ENCODE measurements at places on chromosomes 5 and 9.

GRCh38 chr9:129930743-129931142 lies 95.5 kb downstream of the USP20 start:
- DNase-seq, result no peak

DNA sequence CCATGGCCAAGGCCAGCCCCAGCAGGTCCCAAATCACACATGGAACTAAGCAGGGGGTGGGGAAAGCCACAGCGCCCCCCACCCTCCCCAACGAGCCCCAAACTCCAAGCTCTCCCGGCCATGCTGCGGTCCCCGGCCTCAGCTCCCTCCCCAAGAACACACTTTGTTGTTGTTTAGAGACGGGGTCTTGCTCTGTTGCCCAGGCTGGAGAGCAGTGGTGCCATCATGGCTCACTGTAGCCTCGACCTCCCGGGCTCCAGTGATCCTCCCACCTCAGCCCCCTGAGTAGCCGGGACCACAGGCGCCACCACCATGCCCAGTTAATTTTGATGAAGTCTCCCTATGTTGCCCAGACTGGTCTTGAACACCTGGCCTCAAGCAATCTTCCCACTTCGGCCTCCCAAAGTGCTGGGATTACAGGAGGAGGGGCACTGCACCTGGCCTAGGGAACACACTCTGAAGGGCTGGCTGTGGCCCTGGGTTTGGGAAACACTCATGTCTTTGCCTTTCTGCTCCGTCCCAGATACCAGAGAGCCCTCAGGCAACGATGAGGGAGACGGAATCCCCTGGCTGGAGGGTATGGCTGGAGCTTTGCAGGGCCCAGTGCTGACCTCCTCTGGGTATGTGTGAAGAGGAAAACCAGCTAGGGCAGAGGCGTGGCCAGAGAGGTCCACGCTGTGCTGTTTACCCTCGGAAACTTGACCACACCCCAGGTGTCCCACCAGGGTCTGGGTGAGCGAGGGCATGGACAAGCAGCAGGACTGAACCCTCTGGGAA lies 53.2 kb upstream of the UBAC1 start:
- no peak for DNase-seq

DNA sequence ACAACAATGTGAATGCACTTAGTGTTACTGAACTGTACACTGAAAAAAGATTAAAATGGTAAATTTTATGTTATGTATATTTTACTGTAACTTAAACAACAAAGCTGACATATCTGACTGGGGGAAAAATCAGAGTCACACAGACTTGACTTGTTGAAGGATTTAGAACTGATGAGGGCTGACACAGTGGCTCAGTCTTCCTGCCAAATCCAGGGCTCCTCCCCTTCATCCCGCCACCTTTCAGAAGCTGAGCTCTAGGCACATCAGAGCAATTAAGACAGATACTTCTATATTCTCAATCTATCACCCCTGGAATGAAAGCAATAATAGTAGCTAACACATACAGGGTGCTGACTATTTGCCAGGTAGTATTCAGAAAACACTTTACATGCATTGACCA lies 27.7 kb upstream of the TAS2R1 start:
- DNase-seq, result no peak

DNA sequence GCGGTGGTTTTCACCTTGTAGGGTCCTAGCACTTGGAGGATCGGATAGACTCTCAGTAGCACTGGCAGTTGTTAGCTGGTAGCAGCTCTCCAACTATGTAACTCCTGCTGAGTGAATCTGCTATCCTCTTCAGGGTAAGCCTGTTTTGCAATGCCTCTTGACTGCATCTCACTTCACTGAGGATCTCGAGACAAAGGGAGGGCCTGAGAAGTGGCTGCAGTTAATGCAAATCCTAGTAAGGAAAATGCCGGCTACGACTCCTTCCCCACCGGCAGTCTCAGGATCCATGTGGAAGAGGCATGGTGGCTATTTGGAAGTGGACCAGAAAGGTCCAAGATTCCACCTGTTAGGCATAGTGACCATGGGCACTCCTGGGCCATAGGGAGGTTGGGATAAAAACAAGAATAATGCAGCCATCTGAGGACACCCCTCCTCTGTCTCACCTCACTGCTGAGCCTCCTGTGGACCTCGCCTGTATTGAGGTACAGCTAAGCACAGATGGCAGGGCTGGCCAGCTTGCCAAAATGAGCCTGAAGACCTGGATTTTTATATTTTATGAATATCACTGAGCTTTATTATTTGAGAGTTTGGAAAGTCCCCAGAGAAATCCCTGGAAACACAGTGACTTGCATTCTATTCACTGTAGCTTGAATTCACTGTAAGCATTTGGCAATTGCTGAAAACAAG lies 146.0 kb downstream of the LIFR start:
- no peak for DNase-seq

GRCh38 chr5:3220201-3220600 lies 375.4 kb upstream of the IRX1 start:
- DNase-seq, result no peak

GRCh38 chr9:135805422-135806022 lies 101.8 kb downstream of the CAMSAP1 start:
- no peak for DNase-seq

DNA sequence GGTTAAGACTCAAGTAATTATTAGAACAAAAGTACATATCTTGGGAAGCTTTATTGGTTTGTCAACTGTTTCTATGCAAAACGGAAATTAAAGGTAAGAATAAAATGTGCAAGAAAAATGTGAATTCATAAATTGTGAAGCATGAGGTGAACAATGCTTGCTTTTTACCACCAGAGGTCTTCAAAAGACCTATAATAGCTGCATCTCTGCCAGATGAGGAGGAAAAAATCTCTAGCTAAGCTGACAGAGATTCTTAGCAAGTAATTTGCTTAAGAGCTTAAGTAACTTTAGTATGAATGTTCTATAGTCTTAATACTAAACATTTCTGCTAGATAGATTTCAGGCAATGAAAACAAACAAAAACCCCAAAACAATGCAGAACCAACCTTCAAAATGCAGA lies 54.1 kb downstream of the MRPS30 start:
- no peak for DNase-seq

- no peak for DNase-seq
These were observed 70.4 kb downstream of the ARHGEF37 start for GRCh38 chr5:149651686-149652085.

DNA sequence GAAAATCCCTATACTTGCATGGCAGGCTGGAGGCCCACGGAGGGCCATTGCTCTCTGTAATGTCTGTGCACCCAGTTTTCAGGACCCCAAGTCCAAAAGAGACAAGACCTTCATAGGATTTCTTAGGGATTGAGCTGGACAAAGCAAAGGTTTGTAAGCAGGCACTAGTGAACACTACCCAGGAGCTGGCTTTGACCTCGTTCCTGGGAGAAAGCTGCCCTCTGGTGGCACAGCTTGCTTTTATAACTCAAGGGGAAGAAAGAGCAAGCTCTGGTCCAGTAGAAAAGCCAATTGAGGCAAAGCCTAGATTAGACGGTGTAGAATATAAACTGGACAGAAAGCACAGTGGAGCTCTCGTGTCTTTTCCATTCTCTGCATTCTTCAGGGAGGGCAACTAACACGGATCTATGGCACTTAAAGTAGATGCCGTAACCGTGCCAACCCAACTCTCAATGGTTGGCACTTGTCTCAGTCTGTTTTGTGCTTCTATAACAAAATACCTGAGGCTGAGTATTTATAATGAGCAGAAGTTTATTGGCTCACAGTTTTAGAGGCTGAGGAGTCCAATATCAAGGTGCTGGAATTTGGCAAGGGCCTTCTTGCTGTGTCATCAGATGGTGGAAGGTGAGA lies 7.9 kb downstream of the GABRP start:
- DNase-seq, result peak; percentile 77

DNA sequence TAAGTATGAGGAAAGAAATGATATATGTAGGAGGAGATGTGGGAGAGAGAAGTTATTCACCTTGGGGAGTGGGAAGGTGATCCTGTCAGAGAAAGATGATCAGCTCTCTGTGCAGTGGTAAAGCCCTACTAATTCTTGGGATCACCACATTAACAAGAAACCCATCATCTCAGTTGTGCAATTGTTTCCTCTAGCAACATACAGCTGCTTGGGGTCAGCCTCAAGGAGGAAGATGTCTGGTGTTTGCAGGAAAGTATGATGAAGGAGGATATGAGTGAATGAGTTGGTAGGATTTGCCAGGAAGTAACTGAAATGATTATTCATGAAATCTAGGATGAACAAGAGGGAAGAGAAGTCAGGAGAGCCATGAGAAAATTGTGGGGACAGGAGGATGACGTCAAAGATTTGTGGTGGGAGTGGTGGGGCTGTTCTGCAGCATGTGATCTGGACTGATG lies 50.1 kb downstream of the TNFSF8 start:
- no peak for DNase-seq

GRCh38 chr5:57676222-57677098 lies 193.8 kb upstream of the ACTBL2 start:
- DNase-seq, result no peak

GRCh38 chr9:99894826-99895225 lies 11.6 kb upstream of the STX17 start:
- DNase-seq, result no peak

DNA sequence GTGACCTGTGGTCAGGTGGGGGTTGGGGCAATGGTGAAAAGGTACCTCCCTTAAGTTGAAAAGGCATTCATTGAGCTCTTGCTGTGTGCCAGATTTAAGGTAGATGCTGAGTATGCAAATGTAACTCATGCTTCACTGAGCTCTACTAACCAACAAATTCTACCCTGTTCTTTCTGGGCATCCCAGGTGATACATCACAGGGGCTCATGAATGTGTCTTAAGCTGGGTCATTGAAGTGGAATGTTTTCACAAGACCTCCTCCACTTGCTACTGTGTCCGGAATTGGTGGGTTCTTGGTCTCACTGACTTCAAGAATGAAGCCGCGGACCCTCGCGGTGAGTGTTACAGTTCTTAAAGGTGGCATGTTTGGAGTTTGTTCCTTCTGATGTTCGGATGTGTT lies 362.8 kb upstream of the ZNF462 start:
- no peak for DNase-seq

- no peak for DNase-seq
These were observed 10.4 kb downstream of the TAF11L12 start for GRCh38 chr5:17620627-17621026.

DNA sequence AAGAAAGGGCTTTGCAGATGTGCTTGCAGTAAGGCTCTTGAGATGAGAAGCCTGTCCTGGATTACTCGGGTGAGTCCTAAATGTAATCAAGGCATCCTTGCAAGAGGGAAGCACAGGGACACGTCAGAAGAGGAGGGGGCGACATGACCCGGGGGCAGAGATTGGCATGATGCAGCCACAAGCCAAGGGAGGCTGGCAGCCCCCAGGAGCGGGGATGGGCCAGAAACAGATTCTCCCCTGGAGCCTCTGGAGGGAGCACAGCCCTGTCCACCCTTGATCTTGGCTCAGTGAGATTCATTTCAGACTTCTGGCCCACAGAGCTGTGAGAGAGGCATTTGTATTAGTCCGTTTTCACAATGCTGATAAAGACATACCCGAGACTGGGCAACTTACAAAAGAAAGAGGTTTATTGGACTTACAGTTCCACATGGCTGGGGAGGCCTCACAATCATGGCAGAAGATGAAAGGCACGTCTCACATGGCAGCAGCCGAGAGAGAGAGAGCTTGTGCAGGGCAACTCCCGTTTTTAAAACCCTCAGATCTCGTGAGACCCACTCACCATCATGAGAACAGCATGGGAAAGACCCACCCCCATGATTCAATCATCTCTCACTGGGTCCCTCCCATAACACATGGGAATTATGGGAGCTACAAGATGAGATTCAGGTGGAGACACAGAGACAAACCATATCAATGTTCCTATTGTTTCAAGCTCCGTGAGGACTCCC lies 76.1 kb downstream of the ADAMTS2 start:
- DNase-seq, result no peak

DNA sequence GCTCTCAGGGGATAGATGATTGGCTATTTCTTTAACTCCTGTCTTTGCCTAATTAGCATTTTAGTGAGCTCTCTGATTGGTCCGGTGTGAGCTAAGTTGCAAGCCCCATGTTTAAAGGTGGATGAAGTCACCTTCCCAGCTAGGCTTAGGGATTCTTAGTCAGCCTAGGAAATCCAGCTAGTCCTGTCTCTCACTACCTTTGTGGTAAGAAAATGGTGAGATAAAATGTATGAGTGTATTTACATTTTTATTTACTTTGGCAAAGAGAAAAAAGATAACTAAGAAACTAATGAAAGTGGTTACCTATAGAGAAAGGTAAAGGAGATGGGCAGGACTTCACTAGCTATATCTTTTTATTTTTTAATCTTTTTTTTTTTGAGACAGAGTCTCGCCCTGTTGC lies 146.8 kb downstream of the RFK start:
- DNase-seq, result no peak

GRCh38 chr5:137291436-137291835 lies 207.7 kb downstream of the SPOCK1 start:
- DNase-seq, result no peak

DNA sequence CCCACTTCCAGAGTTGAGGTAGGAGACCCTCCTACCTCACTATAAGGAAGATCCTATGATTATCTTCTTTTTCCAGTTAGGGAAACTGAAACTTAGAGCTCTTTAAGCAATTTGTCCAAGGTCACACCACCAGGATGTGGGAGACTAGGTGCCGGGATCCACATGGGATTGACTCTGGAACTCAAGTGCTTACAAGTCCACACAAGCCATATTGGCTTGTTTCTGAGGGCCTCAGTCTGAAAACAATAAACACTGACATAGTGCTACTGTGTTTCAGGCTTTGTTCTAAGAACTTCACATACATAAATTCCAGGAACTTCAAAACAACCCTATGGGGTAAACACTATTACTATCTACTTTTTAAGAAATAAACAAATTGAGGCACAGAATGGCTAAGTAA lies 481.3 kb downstream of the ZSWIM6 start:
- DNase-seq, result no peak

- no peak for DNase-seq
These were observed 86.7 kb downstream of the DAPK1 start for GRCh38 chr9:87584326-87584725.

DNA sequence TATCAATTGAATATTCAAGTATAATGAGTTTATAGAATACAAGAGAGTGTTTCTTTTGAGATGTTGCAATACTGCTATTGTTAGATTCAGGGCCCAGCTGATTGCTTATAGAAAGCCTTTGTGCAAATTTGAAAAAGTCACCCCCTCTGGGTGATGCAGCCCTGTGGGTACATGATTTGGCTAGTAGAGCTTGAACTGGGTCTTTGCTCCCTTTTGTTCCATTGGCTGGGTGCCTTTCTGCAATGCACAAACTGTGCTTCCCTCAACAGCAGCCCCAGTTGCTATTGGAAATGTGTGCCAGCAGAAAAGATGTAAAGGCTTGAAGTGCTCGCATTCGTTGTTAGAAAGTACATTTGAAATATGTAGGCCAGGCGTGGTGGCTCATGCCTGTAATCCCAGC lies 61.8 kb upstream of the CEMIP2 start:
- DNase-seq, result peak; percentile 93

DNA sequence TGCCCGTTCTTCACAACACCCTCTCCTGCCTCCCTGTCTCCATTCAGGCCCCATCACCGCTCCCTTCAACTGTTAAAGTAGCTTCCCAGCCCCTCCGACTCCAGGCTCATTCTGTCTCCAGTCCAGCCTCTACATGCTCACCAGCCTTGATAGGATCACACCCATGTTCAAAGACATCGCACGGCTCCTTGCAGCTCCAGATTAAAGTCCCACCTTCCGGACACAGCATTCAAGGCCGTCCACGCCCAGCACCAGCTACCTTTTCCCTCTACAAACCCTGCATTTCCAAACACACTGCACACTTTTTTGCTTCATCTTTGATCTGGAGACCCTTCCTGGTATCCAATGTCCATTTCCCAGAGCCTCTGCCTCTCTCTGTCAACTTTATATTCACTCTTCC lies 6.4 kb downstream of the GABBR2 start:
- DNase-seq, result no peak

Data from midbrain (tissue), 1 donor.